Fibroblast of lung (primary cell): ENCODE measurements at places on chromosomes 16 and 17. TPM values are rescaled to one million over a fixed set of nuclear protein-coding genes. Genes with fewer than 3 reads are reported as not detected.
A peak's percentile ranks its signal among the peaks of the same experiment; 100 is the strongest.

Gene ABCA3
- total RNA-seq: 1.5 and 6.1 TPM in 2 replicates

Gene CACNB1
- total RNA-seq: 2.3 and 5.9 TPM in 2 replicates

Gene TPSB2
- not detected in 2 replicates for total RNA-seq

Gene TBC1D3
- not detected in 2 replicates for total RNA-seq

Gene HSD17B1
- 2.1 and 2.6 TPM in 2 replicates for total RNA-seq

Gene TNFRSF17
- total RNA-seq: not detected in 2 replicates

Gene ARHGAP23
- 18.2 and 41.1 TPM in 2 replicates for total RNA-seq

Gene RNF43
- under 0.01 TPM in 1 of 2 replicates, not detected in the other for total RNA-seq

DNA sequence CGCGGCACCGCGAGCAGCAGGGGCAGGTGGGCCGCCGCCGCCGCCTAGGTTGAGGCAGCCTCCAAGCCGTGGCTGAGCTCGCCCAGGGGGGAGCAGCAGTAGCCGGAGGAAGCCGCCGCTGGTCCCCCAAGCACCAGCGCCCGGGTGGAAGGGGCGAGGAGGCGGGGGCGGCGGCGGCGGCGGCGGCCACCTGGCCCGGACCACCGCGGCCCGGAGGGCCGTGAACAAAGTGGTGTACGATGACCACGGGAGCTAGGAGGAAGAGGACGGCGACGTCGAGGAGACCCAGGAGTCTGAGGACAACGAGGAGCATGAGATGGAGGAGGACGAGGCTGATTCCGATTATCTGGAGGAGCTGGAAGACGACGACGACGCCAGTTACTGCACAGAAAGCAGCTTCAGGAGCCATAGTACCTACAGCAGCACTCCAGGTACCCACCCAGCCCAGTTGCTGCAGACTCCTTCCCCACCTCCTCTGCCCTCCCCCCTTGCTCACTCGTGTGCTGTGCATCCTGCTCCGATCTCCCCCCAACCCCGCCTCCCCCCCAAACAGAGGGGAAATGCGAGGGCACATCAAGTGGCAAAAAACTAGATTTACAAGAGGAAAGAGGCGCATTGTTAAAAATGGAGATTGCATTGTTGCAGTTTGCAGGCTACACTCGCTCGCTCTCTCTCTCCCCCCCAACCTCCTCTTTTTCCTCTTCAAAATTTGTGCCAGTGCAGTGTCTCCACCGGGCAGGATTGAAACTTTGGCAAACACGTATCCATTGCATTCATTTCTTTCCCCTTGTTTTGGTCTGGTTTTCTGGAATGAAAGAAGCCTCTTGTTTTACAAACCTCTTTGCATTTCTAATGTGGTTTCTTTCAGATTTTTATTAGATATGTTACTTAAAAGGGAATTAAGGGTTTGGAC, 41.8 kb upstream of the AMZ2 start:
- peak; percentile 17 for DNase-seq
- no peaks in the 10 kb centered on the region for H3K27me3 ChIP-seq
- H3K27ac ChIP-seq: peak overlapping the region; percentile 65
- peak overlapping the region; percentile 32 for H3K4me3 ChIP-seq
- H3K4me1 ChIP-seq: no peaks in the 10 kb centered on the region
- no peaks in the 10 kb centered on the region for H3K36me3 ChIP-seq

DNA sequence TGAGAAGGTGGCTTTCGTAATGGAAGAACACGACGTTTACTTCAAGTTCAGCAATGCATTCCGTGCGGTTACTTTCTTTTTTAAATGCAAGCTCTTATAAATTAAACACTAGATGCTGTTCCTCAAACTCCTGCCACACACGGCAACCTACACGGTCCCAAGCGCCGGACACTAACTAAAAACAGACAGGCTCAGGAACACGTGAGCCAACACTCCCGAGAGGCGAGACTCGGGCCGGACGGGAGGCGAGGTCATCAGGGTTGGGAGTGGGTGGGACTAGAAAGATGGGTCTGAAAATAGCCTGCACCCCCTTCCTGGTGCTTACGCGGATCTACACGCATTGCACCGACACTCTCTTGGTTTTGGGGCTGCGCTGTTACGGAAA, 6.4 kb downstream of the CLCN7 start:
- no peaks in the 10 kb centered on the region for H3K4me1 ChIP-seq
- H3K27me3 ChIP-seq: no peaks in the 10 kb centered on the region
- H3K27ac ChIP-seq: no peak overlapping the region
- H3K36me3 ChIP-seq: no peaks in the 10 kb centered on the region

GRCh38 chr17:17376362-17376761, 73.2 kb downstream of the NT5M start:
- no peak overlapping the region for H3K4me3 ChIP-seq
- no peak for DNase-seq
- H3K4me1 ChIP-seq: no peaks in the 10 kb centered on the region
- no peaks in the 10 kb centered on the region for H3K36me3 ChIP-seq

DNA sequence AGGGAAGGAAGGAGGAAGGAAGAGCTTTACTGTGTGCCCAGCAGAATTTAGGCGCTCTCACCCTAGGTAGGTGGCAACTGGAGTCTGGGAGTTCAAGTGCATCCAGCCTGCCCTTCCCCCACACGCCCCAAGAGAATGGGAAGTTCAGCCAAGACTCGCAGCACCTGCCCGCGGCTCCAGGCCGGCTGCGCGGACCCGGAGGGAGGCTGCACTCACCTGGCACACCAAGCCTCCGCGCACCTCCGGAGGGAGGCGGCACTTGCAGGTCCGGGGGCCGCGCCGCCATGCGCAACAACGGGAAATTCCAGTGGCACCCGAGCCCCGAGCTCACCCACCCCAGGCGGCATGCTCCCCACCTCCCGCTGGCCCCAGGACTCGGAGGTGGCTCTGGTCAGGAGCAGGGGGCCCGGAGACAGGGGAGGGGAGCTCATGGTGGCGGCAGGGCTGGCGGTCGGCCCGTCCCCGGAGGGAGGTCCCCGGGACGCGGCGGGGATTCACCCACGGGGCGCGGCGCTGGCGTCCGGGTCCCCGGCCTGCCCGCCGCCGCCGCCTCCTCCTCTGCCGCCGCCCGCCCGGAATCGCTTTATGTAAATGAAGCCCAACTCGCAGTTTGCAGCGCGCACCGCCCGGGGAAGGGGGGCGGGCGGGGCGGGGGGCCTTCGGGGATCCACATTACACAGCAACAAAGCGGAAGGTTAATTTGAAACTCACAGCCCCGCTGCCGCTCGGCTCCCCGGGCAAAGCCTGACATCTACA, at the start of gene ZFHX3:
TSS of gene ZFHX3 (minus strand) at position 593 of the 756 bp plus-strand sequence. CDS start 87,983 bp downstream, outside the sequence.
- no peaks in the 10 kb centered on the region for H3K27me3 ChIP-seq
- peak within 1 kb of the TSS; percentile 77 for H3K4me3 ChIP-seq
- H3K4me1 ChIP-seq: peaks cover 43% of the 10 kb centered on the region
- H3K27ac ChIP-seq: peak within 1 kb of the TSS; percentile 70
- DNase-seq: peak; percentile 66
- no peaks in the 10 kb centered on the region for H3K36me3 ChIP-seq

DNA sequence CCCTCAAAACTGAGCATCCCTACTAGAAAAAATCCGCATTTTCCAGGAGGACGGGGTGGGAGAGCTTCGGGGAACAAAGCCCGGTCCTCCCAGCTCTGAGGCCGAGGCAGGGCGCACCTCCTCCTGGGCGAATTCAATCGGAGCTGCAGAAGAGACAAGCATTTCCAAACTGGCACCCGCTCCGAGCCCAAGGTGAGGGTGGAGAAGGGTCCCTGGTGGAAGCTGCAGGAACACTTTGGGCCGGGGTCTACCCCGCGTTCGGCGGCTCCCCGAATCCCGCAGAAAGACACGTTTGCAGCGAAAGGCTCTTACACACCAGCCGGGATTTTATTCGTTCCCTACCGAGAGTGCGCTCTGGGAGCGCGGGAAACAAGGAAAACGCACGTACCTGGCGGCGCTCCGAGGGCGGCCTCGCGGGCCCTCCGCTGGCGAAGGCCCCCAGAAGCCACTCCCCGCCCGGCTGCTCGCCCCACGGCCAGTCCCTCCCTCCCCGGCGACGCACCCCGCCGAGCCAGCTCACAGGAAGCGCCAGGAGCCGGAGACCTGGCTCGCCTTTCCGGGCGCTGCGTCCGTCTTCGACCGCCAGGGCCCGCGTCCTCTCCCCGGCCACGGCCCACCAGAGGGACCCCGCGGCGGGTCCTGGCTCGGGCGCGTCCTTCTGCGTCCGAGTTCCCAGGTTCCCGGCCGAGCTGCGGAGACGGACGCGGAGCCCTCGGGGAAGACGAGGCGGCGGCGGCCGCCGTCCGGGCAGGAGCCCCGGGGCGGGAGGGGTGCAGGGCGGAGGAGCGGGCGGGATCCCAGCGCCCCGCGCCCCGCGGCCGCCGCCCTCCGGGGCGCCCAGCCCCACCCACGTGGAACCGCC, 49.8 kb upstream of the BAHCC1 start:
- peak overlapping the region; percentile 70 for H3K4me3 ChIP-seq
- H3K4me1 ChIP-seq: peaks cover 3% of the 10 kb centered on the region
- DNase-seq: peak; percentile 87
- H3K36me3 ChIP-seq: no peaks in the 10 kb centered on the region
- H3K27me3 ChIP-seq: no peaks in the 10 kb centered on the region

DNA sequence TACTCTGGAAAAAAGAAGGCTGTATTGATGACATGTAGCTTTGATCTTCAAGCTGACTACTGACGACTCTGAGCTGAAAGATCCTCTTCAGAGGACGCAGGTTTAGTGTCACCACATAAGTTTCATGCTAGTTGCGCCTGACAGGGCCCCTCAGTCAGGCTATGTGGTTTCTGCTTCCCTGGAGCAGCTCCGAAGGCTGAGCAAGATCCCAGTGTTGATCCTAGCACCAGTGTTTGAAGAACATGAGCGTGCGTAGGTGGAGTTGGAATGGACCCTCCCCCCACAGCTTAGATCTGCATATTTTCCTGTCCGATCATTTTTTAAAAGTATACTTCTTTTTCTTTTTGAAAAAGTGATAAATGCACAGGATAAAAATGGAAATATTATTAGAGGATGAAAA, 17.3 kb downstream of the BANP start:
- H3K4me1 ChIP-seq: peaks cover 10% of the 10 kb centered on the region
- no peak overlapping the region for H3K4me3 ChIP-seq
- H3K27ac ChIP-seq: peak overlapping the region; percentile 49
- no peaks in the 10 kb centered on the region for H3K27me3 ChIP-seq
- DNase-seq: peak; percentile 94
- no peaks in the 10 kb centered on the region for H3K36me3 ChIP-seq

GRCh38 chr16:52552643-52553042, 5.7 kb upstream of the TOX3 start:
- no peaks in the 10 kb centered on the region for H3K27me3 ChIP-seq
- H3K4me3 ChIP-seq: no peak overlapping the region
- H3K27ac ChIP-seq: no peak overlapping the region
- H3K4me1 ChIP-seq: no peaks in the 10 kb centered on the region

DNA sequence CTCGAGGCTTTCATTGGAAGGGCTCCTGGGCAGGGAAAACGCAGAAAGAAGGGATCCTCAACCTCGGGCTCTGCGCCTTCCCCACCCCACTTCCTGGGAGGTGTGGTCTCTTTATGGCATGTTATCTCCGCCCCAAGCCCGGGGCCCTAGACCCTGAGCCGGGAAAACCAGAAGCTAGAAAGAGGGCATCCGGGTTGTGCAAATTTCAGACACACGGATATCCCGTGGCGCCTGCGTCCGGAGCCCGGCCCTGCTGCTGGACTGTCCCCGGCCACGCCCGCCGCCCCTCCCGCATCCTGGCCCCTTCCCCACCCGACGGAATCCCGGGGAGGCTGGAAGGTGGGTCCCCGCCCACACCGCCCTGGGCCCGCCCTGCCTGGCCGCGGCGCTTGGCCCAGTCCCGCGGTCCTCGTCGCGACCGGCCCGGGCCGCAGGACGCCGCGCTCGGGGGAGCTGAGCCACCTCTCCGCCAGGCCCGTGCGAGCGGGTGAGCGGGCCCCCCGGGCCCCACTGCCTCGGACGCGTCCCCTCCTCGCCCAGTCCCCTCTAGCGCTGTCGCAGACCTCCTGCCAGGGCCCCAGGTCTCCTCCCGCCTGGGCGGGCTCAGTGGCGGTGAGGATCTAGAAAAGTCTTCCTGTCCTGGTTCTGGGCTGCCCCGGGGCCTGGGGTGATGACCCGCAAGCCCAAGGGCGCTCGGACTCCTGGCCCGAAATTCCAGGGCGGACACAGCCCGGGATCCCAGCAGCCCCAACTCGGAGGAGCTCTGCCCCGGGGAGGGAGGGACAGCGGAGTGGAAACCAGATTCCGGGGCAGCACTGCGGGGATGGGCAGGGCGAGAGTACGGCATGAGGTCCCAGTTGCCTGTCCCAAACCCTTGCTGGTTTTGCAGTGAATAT, at the start of gene SLC16A5:
TSS of gene SLC16A5 (plus strand) at position 397 of the 896 bp plus-strand sequence. CDS start 5,683 bp downstream, outside the sequence.
- no peaks in the 10 kb centered on the region for H3K27me3 ChIP-seq
- peak within 1 kb of the TSS; percentile 23 for H3K27ac ChIP-seq
- no peaks in the 10 kb centered on the region for H3K36me3 ChIP-seq
- peak; percentile 71 for DNase-seq
- H3K4me3 ChIP-seq: peak within 1 kb of the TSS; percentile 60

DNA sequence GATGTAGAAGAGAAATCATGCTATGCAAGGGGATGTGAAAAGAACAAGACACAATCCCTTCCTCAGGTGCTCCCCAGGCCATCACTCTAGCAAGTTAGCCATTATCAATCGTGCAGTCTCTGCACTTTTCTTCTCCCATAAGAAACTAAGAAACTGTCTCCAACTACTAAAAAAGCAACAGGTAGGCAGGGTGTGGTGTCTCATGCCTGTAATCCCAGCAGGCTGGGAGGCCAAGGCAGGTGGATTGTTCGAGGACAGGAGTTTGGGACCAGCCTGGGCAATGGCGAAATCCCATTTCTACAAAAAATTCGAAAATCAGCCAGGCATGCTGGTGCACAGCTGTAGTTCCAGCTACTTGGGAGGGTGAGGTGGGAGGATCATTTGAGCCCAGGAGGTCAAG, 13.8 kb downstream of the PARN start:
- no peak overlapping the region for H3K27ac ChIP-seq
- no peaks in the 10 kb centered on the region for H3K36me3 ChIP-seq
- no peak overlapping the region for H3K4me3 ChIP-seq

GRCh38 chr17:45752246-45752645, 31.9 kb upstream of the CRHR1 start:
- no peaks in the 10 kb centered on the region for H3K4me1 ChIP-seq
- H3K27ac ChIP-seq: no peak overlapping the region
- no peak for DNase-seq
- H3K36me3 ChIP-seq: no peaks in the 10 kb centered on the region
- no peaks in the 10 kb centered on the region for H3K27me3 ChIP-seq
- H3K4me3 ChIP-seq: no peak overlapping the region

- no peak overlapping the region for H3K27ac ChIP-seq
- no peaks in the 10 kb centered on the region for H3K27me3 ChIP-seq
- no peaks in the 10 kb centered on the region for H3K4me1 ChIP-seq
- no peak overlapping the region for H3K4me3 ChIP-seq
- DNase-seq: no peak
Observed at GRCh38 chr17:33113991-33114370, 122.3 kb downstream of the SPACA3 start.

GRCh38 chr17:81484195-81484979, 28.2 kb downstream of the ACTG1 start:
- no peaks in the 10 kb centered on the region for H3K36me3 ChIP-seq
- peaks cover 3% of the 10 kb centered on the region for H3K4me1 ChIP-seq
- H3K27me3 ChIP-seq: no peaks in the 10 kb centered on the region
- DNase-seq: peak; percentile 69
- no peak overlapping the region for H3K4me3 ChIP-seq
- no peak overlapping the region for H3K27ac ChIP-seq
